ENCODE measurements at places on chromosomes 6 and 20.
A peak's percentile ranks its signal among the peaks of the same experiment; 100 is the strongest.

DNA sequence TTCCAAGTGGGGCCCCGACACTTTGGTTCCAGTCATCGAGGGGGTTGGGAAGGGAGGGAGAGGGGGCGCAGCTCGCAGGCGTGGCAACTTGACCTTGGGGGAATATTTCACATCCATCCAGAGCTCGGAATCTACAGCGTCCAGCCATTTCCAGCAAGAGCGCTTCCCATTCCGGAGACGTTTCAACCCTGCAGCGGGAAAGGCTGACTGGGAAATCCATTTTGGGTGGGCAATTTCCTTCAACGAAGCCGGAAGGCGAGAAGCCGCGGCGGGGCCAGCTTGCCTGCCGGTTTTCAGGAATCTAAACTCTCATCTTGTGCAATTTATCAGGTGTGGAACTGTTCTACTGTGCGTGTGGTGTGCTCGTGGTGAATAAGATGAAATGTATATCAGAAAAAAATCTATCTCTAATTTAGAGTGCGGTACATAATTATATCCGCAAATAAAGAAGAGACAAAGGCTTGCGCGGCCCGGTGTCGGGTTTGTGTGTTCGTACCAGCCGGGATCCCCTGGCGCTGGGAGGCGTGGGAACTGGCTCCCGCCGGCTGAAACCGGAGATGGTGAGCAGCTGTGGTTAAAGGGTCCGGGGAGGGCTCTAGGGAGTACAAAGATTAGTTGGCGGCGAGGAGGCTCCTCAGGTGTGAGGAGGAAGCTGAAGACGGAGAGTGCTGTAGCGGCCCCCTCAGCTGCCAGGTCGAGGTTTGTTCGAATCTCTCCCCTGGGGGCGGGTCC lies 4.8 kb downstream of the SLC32A1 start:
- no peak for DNase-seq

GRCh38 chr20:11902285-11902697 lies 15.4 kb upstream of the BTBD3 start:
- DNase-seq: no peak

- DNase-seq: no peak
Measured at GRCh38 chr6:13272131-13273046, 55.9 kb downstream of the TBC1D7 start.

- DNase-seq: peak; percentile 41
Measured at GRCh38 chr6:126919947-126920346, 198.5 kb upstream of the RSPO3 start.

DNA sequence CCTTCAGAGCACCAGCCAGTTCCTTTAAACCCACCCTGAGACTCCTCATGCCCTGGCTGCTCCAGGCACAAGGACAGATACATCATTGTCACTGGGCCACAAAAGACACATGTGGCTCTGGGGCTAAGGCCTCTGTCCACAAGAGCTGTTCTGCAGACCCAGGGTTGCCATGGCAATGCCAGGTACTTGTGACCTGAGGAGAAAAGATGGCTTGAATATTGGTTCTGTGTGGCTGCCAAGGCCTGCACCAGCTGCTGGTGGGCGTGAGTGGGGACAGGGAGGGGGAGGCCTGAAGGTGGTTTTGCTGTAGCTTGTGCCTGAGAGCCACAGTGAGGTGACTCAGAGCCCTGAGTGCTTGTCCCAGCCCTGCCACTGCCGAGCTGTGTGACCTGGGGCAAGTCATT lies 31.8 kb downstream of the SAYSD1 start:
- no peak for DNase-seq

GRCh38 chr20:49476016-49476355 lies 6.5 kb downstream of the KCNB1 start:
- no peak for DNase-seq

- DNase-seq: no peak
Measured at GRCh38 chr6:150273457-150274309, 95.1 kb upstream of the IYD start.

DNA sequence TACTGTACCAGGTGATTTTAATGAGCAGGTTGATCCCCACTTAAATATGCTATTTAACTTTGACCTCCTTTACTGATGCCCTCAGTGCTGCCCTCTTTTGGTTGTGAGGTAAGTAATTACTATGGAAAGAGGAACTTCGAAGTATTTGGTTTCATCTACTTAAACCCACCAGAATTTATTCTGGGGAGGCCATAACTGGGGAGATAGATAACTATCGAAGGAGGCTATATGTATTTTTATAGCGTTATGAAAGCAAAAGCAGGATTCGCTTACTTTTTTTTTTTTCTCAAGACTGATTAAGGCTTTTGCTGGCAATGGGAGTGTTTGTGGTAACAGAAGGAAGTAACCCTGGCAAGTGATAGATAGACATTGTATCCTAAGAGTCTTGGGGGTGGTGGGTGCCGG lies 168.9 kb upstream of the CENPW start:
- no peak for DNase-seq

DNA sequence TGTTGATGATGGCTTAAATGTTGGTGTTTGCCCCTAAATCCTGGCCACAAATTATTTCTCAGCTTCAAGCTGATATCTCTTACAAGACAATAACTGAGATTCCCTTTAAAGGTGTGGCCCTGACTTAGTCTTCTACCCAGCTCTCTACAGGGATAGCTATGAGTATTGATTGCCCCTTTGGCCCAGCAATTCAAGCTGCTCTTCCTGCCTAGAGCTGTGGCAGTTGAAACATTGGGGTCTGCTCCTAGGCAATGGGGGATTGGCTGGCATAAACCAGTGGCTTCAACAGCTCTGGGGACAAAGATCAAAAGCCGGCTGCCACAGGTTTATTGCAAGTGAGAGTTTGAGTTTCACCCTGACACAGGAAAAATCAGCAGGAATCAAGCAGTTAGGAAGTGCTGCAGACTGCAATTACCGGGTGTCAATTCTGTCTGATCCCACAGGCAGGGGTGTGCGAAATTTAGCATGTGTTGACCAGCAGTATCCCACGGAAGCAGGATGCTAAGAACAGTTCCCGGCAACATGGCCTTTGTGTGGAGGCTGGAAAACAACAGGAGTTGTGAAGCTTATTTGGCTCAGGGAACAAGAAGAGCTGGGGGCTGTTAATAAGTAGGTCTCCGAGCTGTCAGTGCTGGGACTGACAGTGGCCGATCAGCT lies 66.2 kb upstream of the IYD start:
- no peak for DNase-seq

GRCh38 chr6:108031968-108032367 lies 42.6 kb downstream of the OSTM1 start:
- no peak for DNase-seq

DNA sequence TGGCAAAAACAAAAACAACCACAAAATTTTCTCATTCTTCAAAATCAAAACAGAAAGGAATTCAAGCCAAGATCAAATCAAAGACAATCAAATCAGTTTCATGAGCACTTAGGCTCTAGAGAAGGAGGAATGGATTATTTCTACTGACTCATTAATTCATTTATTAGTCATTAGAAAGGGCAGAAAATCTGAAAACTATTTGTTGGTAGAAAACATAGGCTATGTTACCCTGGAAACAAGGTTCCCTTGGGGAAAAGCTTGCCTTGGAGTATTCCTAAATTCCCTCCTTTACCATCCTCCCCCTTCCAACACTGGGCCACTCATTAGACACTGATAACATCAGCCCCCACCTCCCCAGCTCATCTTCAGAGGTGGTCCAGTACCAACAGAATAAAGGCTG lies 17.5 kb downstream of the KIF16B start:
- no peak for DNase-seq

DNA sequence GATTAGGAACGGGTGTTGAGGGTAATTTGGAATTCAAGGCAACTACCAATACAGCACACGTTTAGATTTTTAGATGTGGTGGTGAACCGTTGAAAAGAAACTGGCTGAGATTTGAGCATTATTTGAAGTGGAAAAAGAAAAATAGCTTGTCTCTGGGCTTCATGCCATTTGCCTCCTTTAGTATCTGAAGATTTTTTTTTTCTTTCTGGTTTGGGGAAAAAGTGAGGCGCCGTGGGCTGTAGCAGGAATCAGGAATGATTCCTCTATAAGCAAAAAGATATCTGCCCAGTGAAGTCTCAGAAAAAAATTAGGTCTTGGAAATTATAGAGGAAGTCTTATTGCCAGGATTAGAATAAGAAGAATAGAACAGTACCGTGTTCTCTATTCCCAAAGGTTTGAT lies 88.5 kb downstream of the RPS12 start:
- no peak for DNase-seq

DNA sequence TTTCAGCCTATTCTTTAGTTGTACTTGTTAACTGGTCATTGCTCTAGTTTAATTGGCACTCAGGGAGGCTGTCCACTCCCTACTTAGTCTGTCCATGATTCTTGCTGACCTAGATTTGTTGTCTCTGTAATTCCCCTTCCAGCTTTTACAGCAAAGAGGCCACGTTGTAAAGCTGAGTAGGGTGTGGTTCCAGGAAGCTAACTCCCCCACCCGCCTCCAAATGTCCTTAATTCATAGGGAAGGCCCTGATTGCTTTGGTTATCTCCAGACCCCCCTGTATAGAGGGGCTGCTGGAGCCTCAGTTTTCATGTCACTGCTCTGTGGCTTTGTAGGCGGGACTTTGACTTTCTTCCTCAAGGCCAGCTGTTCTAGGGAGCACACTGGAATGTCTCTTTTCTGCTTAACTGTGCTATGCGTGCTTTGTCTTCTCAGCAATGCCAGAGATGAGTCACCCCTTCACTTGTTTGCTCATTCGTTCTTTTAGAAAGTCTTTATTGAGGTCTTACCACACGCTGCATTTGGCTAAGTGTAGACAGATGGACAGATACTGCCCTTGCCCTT lies 175.1 kb upstream of the JAG1 start:
- peak; percentile 39 for DNase-seq

DNA sequence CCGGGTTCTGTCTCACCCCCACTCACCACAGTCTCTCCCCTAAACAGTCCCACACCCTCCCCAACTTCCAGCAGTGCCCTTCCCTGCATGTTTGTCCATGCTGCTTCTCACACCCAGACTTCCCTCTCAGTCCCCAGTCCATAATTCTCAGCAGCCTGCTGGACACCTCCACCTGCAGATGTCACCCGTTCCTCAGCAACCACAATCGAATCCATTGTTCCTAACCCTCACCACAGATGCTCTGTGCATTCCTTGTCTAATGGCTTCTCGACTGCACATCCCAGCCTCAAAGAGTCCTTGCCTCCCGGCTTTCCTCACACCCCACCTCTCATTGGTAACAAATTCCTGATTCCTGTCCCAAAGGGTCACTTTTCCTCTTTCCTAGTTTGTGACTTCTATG lies 55.6 kb downstream of the GOPC start:
- DNase-seq: no peak

DNA sequence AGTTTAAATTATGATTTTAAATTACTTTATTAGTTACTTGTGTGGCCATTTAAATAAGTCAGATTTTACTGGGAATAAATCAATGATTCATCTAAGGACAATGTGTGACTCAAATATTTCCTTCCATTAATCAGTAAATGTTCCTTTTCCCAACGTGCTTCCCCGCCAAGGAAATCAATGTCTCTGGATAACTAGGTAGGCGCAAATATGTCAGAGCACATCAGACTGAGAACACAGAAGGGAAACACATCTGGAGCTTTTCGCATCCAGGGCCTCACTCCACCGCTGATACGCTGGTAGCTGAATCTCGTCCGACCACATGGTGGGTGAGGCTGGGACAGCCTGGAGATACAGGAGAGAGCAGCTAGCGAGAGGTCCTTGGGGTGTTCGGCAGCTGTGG lies 56.4 kb upstream of the RPS6KA2 start:
- peak; percentile 19 for DNase-seq

GRCh38 chr6:86526238-86526637 lies 411.1 kb upstream of the HTR1E start:
- DNase-seq: no peak

DNA sequence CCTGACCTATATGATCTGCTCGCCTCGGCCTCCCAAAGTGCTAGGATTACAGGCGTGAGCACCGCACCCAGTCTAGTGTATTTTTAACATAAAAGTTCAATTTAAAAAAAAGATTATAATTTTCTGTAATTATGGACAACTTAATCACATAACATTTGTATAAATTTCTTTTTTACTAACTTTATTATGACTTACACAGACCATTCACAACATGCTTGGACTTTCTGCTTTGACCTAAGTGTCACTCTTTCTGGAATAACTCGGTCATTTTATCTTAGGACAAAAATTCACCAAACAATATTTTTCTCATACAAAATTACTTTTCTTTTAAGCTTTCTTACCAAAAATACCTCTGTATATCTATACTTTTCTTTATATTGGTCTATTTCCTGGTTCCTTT lies 15.4 kb upstream of the IL22RA2 start:
- DNase-seq: no peak

DNA sequence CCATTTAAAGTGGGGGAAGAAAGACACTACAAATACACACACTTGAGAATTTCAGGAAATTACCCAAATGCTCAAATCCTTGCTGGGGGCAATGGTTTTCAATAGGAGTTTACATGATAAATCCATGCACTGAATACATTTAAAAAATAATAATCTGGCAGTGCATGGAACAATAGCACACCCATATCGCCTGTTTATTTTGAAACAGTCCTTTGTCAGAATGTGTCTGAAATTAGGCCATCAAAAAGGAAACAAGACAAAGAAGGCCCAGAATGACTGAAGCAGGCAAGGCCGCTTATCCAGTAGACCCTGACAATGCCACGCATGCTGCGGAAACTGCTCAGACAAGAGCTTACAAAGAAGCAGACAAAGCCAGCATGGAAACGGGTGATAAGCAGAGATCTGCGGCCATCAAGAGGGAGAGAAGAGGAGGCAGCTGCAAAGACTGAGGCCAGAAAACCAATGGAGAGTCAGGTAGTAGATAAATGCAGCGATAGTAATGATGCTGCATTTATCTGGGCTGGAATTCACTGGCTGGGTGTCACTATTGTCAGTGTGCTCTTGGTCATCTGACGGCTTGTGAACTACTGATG lies 211.9 kb upstream of the CNR1 start:
- no peak for DNase-seq

DNA sequence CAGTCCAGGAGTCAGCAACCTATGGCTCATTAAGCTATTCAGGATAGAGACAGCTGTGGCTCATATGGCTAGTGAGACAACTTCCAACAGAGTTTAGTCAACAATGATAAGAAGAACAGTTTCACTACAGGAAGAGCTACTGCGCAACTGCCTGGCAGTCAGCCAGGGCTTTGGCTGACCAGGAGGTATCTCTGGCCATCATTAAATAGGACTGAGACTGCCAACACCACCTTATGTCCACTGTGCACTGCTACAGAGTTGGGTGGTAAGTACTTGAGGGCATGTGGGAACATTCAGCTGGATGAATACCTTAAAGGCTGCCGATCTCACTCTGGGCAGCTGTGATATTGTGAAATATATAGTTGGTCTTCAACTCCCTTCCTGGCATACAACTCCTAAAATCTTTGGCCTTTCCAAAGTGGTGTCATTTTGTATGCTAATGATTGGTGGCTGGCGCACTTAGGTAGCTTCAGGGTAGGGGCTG lies 52.2 kb upstream of the FAM83C start:
- DNase-seq: peak; percentile 60

DNA sequence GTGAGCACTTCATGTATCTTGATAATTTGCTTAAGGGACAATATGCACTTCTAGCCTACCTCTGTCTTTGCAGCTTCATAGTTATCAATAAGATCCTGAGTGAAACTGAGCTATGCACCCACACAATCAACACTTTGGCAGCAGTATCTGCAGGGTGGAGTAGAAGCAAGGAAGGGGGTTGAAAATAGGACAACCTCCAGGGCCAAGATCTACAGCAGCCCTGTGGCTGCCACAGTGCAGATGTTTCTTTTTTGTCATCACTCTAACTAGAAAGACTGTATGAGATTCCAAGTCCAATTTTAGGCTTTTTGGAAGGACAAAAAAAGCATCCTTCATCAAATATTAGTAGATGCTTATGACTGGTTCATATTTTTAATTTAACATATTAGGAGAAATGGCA lies 336.1 kb upstream of the CITED2 start:
- no peak for DNase-seq

- peak; percentile 57 for DNase-seq
Measured at GRCh38 chr6:95577304-95578105, at the start of gene MANEA. TSS of gene MANEA (plus strand) at chr6:95577535. CDS start at chr6:95586440, 8,905 bp downstream.

All from pulmonary artery endothelial cell (primary cell).